Panc1 (cell line): ENCODE measurements at places on chromosomes 16 and 17. TPM values are rescaled to one million over a fixed set of nuclear protein-coding genes. Genes with fewer than 3 reads are reported as not detected.

The SOX9 gene
- total RNA-seq = 79.5 TPM

The CRYBA1 gene
- not detected for total RNA-seq

The PSMD11 gene
- 212 TPM for total RNA-seq

The MPP2 gene
- 3.5 TPM for total RNA-seq
